B cell (primary cell): ENCODE measurements at places on chromosomes 7 and 10. TPM values are rescaled to one million over a fixed set of nuclear protein-coding genes. Genes with fewer than 3 reads are reported as not detected.

Gene MAGI2
- total RNA-seq, result 0.64 and 0.75 TPM in 2 replicates

Gene ASZ1
- not detected in 2 replicates for total RNA-seq

Gene CPED1
- total RNA-seq, result 0.44 TPM in 1 of 2 replicates, not detected in the other

Gene GNAI1
- total RNA-seq, result 0.49 TPM in 1 of 2 replicates, not detected in the other

Gene ZNF33B
- 66.6 and 66.9 TPM in 2 replicates for total RNA-seq

Gene TRPV5
- not detected in 2 replicates for total RNA-seq
